ENCODE measurements at places on chromosomes 2 and 18.
A peak's percentile ranks its signal among the peaks of the same experiment; 100 is the strongest.

DNA sequence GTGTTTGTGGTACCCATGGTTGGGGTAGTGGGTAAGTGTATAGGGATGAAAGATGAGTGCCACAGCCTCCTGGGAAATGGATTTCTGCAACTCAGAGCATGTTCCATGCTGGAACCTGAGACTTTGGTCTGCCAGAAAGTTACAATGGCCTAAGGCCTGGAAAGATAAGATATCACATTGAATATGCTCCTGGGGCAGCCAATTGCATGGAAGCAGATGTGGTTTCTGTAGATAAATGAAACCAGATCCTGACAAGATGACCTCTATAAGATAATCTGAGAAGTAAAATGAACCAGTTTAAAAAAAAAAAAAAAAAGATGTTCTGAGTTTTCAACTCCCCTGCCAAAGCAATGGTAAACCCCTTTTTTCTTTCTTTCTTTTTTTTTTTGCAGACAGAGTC is 91.4 kb upstream of the NCK2 start:
- DNase-seq, result no peak

DNA sequence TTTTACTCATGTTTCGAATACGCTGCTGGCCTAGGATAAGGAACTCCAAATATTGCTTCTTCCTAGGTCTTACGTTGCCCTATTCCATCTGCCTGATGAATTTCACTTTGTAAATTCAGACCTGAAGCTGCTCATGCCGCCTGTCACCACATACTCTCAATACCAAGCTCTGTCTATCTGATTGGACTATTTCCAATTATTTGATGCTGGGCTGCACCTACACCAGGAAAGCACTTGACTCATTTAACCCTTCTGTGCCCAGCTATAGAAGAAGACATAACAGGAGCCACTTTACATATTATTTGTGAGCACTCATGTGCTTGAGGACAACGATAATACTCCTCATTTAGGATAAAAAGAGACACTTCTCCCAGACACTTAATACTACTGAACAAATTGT is 1293.9 kb upstream of the LRRTM1 start:
- no peak for DNase-seq

- no peak for DNase-seq
Observed at GRCh38 chr2:161223139-161223732, 63.0 kb downstream of the TANK start.

DNA sequence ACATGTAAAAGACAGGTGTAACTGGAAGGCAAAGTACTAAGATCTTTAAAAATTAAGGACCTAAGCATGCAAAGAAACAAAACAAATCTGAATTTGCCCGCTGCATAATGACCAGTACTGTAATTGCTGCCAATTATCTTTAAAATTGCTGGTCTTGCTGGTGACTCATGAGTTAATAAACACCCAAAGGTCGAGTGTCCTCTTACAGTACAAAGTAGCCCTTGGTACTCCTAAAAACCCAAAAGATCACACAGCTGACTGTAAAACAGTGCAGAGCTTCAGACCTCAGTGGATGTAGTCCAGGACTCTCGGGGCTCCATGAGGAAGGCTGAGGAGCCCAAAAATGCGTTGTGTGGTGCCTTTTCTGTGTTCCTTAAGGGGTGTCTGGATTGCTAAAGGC is 308.7 kb downstream of the CNTNAP5 start:
- no peak for DNase-seq

GRCh38 chr2:241257419-241258032 is 57.9 kb downstream of the HDLBP start:
- DNase-seq, result no peak

- DNase-seq, result no peak
Observed at GRCh38 chr2:62774555-62775366, 69.2 kb downstream of the EHBP1 start.

DNA sequence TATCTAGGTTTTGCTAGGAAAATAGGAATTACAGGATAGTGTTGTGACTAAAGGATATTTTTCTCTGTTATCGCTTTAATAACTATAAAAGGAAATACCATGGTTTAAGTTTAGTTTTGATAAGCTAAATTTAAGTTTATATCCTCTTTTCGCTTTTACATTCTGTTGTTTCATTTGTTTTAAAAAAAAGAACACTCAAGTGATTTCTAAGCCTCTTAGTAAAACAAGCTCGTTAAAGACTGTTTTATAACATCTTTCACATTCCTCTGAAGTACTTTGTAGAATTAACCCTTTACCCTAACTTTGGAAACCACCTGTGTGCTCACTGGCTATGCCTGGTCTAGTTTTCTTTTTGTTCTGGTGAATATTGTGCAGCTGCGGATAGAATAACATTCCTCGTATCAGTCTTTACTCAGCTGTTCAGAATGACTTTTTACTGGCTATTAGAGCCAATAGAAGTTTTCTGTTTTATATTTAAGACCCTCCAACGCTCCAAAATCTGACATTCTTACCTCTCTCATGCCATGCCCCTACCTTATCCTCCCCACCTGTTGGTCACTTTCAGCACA is 183.1 kb downstream of the PTPRM start:
- DNase-seq, result no peak

GRCh38 chr2:41998186-41999127 is 49.4 kb upstream of the PKDCC start:
- no peak for DNase-seq

GRCh38 chr2:48605482-48606175 is 12.0 kb upstream of the GTF2A1L start:
- no peak for DNase-seq

DNA sequence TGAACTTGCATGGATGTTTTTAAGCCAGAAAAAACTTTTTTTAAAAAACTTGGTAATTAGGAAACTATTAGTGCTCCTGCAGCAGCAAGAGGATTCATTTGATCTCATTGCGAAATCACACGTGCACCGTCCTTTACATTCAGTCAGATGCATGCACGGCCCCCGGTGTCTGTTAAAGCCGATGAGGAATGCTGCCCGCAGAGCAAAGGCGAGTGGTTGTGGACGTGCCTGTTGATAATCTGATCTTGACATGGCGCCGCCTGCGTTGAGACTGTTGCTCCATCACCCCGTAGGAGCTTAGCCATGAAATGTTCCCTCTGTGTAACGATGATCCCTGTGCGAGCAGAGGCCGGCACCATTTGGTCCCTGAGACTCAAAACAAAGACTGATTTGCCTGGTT is 300.0 kb downstream of the GBX2 start:
- no peak for DNase-seq

DNA sequence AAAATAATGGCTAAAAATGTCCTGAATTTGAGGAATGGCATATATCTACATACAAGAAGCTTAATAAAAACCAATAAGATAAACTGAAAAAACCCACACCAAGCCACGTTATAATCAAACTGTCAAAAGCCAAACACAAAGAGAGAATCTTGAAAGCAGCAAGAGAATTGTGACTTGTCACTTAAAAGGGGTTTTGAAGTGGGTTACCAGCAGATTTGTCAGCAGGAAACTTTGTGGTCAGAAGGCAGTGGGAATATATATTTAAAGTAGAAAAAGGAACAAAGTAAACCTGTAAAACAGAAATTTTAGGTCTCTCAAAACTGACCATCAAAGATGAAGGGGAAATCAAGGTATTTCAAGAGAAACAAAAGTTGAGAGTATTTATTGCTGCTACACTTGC is 171.9 kb upstream of the CNTNAP5 start:
- DNase-seq, result no peak

DNA sequence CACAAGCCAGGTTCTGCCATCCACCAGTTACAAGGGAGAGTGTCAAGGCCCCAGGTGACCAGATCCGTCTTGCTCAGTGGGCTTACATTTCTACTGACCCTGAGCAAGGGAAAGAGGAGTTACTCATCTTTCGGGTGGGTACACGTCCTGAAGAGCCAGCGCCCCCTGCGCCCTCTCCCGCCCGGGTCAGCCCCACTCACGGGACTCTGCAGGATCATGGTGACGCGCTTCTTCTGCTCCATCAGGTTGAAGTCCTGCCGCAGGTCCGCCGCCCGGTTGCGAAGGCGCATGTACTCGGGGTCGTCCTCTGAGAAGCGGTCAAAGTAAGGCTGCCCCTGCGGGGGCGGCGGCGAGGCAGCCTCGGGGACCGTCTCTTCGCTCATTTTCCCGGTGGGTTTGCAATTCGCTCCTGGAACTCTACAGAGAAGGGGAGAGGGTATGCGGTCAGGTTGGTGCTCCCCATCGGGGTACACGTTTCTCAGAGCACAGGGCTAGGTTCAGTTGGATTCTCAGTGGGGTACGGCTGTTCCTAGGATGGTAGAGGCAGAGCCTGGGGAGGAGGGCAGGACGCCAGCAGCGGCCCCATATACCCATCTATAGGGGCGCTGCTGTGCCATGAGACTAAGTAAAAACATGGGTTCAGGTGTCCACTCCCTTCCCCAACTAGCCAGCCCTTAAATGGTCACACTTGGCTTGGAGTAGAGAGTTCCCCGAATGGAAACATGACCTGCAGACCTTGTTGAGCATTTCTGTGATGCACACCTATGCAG is 61.8 kb downstream of the ADD2 start:
- no peak for DNase-seq

DNA sequence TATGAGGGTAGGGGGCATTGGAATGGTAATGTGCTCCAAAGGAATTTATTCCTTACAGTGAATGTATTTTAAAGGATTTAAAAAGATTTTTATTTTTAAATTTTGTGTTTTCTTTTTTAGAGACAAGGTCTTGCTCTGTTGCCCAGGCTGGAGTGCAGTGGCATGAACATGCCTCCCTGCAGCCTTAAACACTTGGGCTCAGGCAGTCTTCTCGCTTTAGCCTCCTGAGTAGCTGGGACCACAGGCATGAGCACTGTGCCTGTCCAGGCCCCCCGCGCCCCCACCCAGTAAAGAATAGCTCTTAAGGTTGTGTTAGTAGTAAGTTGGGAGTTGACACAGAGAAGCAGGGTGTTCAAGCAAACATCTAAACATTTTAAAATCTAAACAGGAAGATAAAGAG is 36.6 kb downstream of the PHLPP1 start:
- DNase-seq, result no peak

DNA sequence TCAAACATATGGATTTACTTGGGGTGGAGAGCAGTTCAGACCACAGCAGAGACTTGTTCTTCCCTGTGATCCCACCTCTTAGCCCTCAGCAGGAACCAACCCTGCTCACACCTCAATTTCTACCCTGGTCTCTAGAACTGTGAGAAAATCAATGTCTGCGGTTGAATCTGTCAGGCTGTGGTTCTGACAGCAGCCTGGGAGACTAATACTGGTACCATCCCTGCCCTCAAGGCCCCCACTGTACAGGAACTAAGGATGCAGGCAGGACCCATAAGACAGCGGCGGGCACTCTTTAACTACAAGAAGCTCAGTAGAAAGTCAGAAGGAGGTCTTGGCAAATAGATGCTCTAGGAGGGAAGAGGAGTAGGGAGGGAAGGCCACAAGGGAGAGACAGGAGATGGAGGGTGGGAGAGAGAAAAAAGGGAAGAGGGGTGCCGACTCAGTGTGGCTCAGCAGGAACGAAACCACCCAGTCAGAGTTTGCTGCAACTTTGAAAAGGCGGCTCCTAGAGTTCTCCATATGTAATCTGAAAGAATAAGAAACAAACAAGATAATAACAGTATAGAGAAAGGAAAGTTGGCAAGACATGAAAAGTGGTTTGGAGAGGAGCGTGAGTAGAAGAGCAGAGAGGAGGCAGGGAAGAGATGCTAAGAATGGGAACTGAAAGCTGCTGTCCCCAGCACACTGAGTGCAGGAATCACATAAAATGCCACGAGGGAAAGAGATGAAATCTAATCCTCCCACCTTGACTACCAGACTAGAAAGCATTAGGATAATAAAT is 323.9 kb upstream of the ID2 start:
- DNase-seq, result no peak

DNA sequence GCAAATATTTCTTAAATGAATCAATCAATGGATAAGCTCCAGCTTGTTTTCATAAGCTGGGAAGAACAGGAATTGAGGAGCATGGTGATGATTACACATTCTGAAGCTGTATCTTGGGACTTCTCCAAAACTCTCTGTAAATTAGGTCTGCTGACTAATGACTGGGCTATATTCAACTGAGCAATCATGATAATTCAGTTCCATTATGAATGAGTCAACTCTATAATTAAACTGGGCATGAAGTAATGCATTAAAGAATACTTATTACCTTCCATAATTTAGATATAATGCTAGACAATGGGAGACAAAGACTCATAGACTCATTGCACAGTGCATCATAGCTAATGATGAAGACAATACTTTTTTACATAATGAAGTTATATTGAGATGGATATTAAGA is 207.4 kb downstream of the CBLN2 start:
- DNase-seq, result no peak

- DNase-seq, result no peak
Observed at GRCh38 chr2:139684286-139684860, 904.2 kb upstream of the NXPH2 start.

DNA sequence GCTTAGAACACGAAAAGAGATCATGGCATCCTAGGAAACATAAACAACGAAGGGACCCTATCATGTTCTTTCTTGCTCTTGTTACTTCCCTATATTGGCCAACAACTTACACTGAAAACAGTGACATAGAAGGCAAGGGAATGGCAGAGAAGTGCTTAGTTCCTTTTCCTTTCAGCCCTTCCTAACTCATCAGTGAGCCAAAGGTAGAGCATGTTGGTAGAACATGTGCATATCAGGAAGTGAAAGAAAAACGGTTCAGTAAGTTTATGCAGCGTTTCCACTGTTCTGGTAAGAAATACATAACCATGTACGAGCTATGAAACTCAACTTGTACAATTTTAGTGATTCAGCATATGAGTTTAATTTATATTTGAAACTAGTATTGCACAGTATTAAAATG is 21.7 kb downstream of the AKAIN1 start:
- DNase-seq, result no peak

- DNase-seq, result no peak
Observed at GRCh38 chr2:8263901-8264300, 418.0 kb upstream of the ID2 start.

GRCh38 chr18:24010673-24011072 is 3.9 kb upstream of the TTC39C start:
- DNase-seq, result no peak

GRCh38 chr2:28507796-28508764 is 12.2 kb downstream of the PLB1 start:
- peak; percentile 6 for DNase-seq

DNA sequence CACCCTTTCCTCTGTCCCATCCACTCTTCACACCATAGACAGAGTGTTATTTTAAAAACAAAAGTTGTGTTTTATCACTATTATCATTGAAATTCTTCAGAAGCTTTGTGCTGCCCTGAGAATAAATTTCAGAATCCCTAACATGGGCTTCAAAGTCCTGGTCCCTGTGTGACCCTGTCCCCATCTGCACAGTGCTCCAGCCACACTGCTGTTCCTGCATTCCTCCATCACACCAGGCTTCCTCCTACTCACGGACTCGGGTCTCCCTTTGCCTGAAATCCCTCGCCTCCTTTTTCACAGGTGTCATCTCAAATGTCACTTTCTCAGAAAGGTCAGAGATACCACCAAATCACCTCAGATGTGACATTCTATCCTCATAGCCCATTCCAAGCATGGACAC is 8.2 kb upstream of the DTNA start:
- DNase-seq, result no peak
